NCI-H446 (cell line): ENCODE measurements at places on chromosomes 16 and 17.

GRCh38 chr16:10297341-10298006, 88.4 kb upstream of the ATF7IP2 start:
- no peak for DNase-seq

DNA sequence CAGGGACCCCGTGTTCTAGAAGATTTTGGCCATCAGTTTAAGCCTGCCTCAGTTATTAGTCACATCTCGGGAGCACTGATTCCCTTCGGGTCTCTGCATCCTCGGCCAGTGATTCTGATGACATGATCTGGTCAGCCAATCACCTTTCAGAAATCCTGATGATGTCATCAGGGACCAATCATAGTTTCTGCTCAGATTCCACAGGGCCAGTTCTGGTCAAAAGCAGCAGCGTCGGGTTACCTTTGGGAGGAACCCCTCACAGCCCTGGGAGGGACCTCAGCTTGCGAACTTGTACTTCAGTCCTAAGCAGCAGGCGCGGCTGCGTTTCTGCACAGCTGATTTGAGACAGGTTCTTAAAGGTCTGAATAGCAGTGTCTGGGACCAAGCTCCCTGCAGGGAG, 13.9 kb downstream of the KDM8 start:
- no peak for DNase-seq

GRCh38 chr17:37678036-37678435, 34.8 kb upstream of the DDX52 start:
- DNase-seq = no peak

DNA sequence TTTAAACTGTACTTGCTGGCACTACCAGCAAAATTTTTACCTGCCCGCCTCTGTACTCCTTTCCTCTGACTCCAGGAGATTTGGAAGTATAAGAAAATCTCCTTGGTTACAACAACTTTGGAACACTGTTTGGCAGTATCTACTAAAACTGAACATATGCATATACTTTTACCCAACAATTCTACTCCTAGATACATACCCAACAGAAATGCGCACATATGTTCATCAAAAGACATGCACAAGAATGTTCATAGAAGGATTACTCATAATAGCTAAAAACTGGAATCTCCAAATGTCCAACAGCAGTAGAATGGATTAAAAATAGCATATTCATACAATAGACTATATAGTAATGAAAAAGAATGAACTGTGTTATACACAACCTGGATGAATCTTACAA, 21.7 kb upstream of the MED13 start:
- DNase-seq = no peak

GRCh38 chr17:28370035-28370743, at the start of gene VTN:
Gene VTN, minus strand, starts transcription at chr17:28370307. Its CDS starts 104 bp downstream, at chr17:28370203.
- no peak for DNase-seq

DNA sequence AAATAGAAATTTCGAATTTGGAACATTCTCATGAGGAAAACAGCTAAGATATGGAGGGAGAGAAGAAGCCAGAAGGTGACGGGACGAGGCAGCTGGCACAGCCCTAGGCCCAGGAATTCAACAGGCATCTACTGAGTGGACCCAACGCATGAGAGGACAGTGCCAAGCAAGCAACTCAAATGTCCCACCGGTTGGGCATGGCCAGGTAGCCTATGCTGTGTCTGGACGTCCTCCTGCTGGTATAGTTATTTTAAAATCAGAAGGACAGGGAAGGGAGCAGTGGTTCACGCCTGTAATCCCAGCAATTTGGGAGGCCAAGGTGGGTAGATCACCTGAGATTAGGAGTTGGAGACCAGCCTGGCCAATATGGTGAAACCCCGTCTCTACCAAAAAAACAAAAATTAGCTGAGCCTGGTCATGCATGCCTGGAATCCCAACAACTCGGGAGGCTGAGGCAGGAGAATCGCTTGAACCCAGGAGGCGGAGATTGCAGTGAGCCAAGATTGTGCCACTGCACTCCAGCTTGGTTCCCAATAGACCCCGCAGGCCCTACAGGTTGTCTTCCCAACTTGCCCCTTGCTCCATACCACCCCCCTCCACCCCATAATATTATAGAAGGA, 2.0 kb downstream of the GH1 start:
- DNase-seq = no peak

- DNase-seq = no peak
These were observed 665 bp upstream of the MT1M start for GRCh38 chr16:56631832-56632155.

- no peak for DNase-seq
These were observed 606.0 kb upstream of the RBFOX1 start for GRCh38 chr16:6726621-6727020.

DNA sequence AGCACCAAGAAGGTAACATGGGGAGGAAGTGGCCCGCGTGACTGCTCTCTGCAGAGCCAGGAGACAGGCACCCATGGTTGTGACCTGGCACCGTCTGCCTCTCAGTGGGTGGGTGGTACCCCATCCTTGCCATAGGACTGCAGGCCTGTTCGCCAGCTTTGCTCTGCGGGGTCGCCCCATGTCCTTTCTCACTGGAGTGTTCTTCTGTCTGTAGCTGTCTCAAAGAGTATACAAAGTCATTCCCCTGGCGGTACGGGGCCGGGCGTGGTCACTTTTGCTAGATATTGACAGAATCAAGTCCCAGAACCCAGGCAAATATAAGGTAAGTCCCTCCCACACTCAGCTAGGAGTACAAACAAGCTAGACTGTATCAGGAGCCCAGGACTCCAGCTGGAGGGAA, 6.0 kb downstream of the TBC1D26 start:
- DNase-seq = no peak

- no peak for DNase-seq
These were observed 61.7 kb downstream of the WWOX start for GRCh38 chr16:78161023-78161729.

DNA sequence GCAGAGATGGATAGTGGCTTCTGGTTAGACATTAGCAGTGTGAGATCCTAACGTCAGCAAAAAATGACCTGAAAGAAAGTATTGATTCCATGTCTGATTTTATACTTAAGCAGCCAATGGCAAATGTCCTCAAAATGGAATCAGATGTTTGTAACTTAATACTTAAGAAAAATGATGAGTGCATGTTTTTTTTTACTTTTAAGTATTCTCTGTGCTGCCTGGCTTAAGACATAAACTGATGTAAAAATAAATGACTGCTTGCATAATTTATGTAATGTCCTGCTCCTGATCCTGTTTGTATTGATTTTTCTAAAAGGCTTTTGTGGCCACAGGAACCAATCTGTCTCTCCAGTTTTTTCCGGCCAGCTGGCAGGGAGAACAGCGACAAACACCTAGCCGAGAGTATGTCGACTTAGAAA, 7.4 kb downstream of the CBFB start:
- DNase-seq = no peak

DNA sequence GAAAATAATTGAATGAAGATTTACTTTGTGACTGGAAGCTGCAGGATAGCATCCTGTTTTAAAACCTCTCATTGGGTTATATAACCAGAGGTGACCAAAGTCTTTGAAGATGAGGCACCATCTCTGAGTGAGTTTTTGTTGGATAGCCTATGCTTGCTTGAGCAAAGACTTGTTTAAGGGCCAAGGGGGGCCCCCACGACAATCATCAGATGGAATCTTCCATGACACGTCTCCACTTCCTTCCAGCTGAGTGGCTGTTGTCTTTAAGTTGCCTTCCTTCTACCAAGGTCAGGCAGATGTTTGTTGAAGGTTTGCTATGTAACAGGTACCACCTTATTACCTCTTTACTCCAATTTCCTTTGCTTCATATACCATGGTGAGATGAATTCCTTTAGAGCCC, 188.8 kb downstream of the PRKCA start:
- no peak for DNase-seq

- no peak for DNase-seq
These were observed 13.6 kb upstream of the RASD1 start for GRCh38 chr17:17509601-17510425.

GRCh38 chr17:57666946-57667345, 78.2 kb downstream of the CCDC182 start:
- DNase-seq = no peak

DNA sequence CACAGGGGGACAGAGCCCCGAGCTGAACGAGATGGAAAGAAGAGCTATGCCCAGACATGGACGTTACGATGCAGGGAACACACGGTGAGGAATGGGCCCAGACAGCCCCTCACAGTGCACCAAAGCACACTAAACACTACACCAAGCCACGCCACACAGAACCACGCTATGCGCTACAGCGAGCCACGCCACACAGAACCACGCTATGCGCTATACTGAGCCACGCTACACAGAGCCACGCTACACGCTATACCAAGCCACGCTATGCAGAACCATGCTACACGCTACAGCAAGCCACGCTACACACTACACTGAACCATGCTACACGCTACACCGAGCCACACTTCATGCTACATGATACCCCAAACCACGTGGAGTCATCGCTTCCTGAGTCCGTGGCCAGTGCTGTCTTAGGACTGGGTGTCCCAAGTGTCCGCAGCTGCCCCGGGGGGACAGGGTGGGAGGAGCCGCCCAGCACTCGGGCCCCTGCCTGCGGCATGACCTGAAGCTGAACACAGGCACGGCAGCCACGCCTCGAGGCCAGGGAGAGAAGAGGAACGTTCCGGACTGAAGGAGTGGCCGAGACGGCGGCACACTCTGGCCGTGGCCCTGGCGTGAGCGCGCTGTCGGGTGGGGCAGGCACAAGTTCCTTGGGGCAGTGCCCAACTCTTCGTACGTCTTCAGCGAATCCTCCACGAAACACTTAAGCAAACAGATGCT, 61.3 kb downstream of the LMF1 start:
- DNase-seq = no peak

DNA sequence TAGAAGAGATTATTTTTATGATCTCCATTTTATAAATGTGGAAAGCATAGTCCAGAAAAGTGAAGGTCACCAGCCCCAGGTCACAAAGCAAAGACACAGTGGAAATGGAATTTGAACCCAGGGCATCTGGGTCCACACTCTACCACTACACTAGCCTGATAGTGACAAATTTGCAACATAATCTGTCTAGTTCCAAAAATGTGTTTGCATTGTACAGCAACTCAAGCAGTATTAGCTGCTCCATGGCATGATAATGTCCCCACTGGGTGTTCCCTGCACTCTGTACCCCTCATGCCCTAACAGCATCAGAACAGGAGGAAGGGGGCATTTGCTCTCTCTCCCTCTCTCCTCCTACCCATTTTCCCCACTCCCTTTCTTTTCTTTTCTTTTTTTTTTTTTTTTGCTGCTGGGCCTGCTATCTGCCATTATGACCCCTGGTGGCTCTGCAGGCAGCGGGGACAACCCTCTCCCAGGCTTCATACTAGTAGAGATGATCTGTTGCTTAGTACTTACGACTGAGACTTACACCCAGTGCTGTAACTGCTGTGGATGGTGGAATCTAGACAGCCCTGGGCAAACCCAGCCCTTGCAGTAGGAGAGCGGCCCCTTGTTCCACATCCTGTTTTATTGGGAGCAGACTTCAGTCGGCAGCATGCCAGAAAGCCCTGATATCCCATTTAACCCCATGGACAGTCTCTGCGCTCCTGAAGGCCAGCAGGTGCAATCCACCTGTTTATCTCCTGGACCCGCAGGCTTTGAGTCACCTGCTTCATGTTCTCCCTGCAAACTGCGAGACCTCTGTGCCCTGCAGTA, 306.3 kb downstream of the SOX9 start:
- no peak for DNase-seq
